ENCODE measurements at places on chromosomes 2 and 18. TPM values are rescaled to one million over a fixed set of nuclear protein-coding genes. Genes with fewer than 3 reads are reported as not detected.

CFC1 gene
- not detected for total RNA-seq

AMER3 gene
- total RNA-seq, result not detected

UGT1A5 gene
- not detected for total RNA-seq

CDH20 gene
- total RNA-seq, result not detected

MAP3K20 gene
- 15.5 TPM for total RNA-seq

RPL37A gene
- total RNA-seq, result 942 TPM

LOXHD1 gene
- total RNA-seq, result 2.7 TPM

SERPINB10 gene
- total RNA-seq, result 0.57 TPM

Measured in spleen (tissue), 13 donors.